ENCODE measurements at places on chromosomes 13 and 19. TPM values are rescaled to one million over a fixed set of nuclear protein-coding genes. Genes with fewer than 3 reads are reported as not detected.

- H3K36me3 ChIP-seq: peaks cover 79% of the 10 kb centered on the region
- H3K4me3 ChIP-seq: no peak overlapping the region
Observed at GRCh38 chr19:49999371-50000010, 25.7 kb downstream of the VRK3 start.

GRCh38 chr13:99969919-99970650 is 1.5 kb downstream of the ZIC5 start:
- peaks cover 89% of the 10 kb centered on the region for H3K27me3 ChIP-seq
- DNase-seq: no peak
- no peaks in the 10 kb centered on the region for H3K36me3 ChIP-seq
- no peak overlapping the region for H3K27ac ChIP-seq
- peaks cover 27% of the 10 kb centered on the region for H3K4me1 ChIP-seq
- no peak overlapping the region for H3K4me3 ChIP-seq

GRCh38 chr19:50926144-50926543 is 14.9 kb upstream of the KLK4 start:
- H3K27ac ChIP-seq: no peak overlapping the region
- H3K4me1 ChIP-seq: no peaks in the 10 kb centered on the region
- peaks cover 7% of the 10 kb centered on the region for H3K27me3 ChIP-seq
- no peaks in the 10 kb centered on the region for H3K36me3 ChIP-seq
- H3K4me3 ChIP-seq: no peak overlapping the region
- DNase-seq: no peak

DNA sequence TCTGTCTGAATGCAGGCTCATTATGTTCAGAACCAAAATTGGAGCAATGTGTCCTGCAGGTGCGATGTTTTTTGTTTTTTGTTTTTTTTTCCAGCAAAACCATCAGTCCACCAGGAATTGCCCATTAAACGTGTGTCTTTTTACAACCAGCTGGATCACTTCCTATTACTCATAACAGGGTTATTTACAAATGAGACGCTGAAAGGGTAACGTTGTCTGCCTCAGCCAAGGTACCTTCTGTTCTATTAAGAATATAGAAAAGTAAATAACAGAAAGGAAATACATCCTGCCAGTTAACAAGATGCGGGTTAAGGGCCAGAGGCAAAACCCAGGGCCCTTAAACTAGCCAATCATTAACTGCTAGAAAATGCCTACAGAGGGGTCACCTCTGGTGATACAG is 590.4 kb downstream of the TBC1D4 start:
- no peaks in the 10 kb centered on the region for H3K36me3 ChIP-seq
- H3K27ac ChIP-seq: no peak overlapping the region
- H3K4me1 ChIP-seq: no peaks in the 10 kb centered on the region
- H3K27me3 ChIP-seq: no peaks in the 10 kb centered on the region
- H3K4me3 ChIP-seq: no peak overlapping the region

DNA sequence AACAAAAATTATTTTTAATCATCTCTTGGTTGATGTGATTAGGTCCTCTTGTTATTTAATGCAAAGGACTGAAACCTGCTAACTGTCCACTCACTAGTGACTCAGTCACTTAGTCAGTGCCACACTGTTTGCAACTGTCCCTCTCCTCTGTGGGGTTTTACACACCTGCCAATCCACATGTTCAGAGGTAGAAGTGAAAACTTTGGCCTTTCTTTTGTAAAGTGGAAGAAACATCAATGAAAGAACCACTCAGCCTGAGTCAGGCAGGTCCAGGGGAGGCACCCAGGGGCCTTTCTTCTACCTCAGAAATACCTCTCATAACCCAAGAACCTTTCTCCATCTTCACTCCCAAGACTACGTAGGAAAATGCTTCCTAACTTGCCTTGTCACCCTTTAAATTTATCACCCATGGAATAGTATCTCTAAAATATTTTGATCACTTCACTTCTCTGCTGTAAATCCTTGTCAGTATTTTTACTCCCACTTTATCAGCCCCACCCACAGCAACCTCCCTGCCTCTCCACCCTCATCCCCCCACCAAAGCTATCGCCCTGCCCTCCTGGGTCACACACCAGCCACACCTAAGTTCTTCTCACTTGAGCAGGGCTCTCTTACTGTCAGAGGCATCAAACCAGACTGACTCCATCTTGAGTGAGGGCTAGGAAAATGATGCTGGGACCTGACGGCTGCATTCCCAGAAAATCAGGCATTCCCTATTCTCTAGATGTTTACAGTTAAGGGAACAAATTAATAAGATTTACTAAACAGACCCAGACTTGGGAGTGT is 29.6 kb upstream of the EEF1AKMT1 start:
- H3K27ac ChIP-seq: no peak overlapping the region
- no peak overlapping the region for H3K4me3 ChIP-seq
- DNase-seq: no peak
- H3K4me1 ChIP-seq: no peaks in the 10 kb centered on the region

GRCh38 chr13:50401721-50402465 is 386.6 kb downstream of the KCNRG start:
- H3K4me1 ChIP-seq: peaks cover 19% of the 10 kb centered on the region
- no peaks in the 10 kb centered on the region for H3K36me3 ChIP-seq
- H3K27me3 ChIP-seq: no peaks in the 10 kb centered on the region
- H3K27ac ChIP-seq: no peak overlapping the region

- no peaks in the 10 kb centered on the region for H3K4me1 ChIP-seq
- no peaks in the 10 kb centered on the region for H3K27me3 ChIP-seq
- no peak overlapping the region for H3K4me3 ChIP-seq
- no peak for DNase-seq
- H3K36me3 ChIP-seq: no peaks in the 10 kb centered on the region
- no peak overlapping the region for H3K27ac ChIP-seq
Observed at GRCh38 chr13:73397496-73398305, 338.9 kb downstream of the KLF5 start.

- no peaks in the 10 kb centered on the region for H3K27me3 ChIP-seq
- peaks cover 14% of the 10 kb centered on the region for H3K4me1 ChIP-seq
- DNase-seq: no peak
- peaks cover 34% of the 10 kb centered on the region for H3K36me3 ChIP-seq
- H3K27ac ChIP-seq: no peak overlapping the region
Observed at GRCh38 chr19:58468216-58468839, 1.4 kb downstream of the ZNF324 start.

DNA sequence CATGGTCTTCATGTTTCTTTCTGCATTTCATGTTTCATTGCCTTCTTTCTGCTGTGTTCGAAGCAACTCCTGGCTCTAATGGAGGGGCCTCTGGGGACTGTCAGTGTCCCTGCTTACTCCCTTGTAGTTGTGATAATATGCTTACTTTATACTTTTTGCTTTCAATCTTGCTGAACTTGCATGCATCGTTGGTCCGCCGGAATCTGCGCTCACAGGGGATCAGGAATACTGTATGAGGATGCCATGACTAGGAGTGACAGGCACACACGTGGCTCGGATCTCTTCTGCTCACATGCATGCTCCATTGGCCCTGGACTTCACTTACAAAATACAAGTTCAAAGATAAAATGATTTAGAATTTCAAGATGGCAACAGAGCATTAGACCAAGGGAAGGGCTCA is 108.8 kb downstream of the SIPA1L3 start:
- no peak for DNase-seq
- no peak overlapping the region for H3K27ac ChIP-seq
- H3K27me3 ChIP-seq: no peaks in the 10 kb centered on the region
- H3K36me3 ChIP-seq: no peaks in the 10 kb centered on the region
- H3K4me1 ChIP-seq: peaks cover 3% of the 10 kb centered on the region
- H3K4me3 ChIP-seq: no peak overlapping the region

- H3K4me1 ChIP-seq: peaks cover 14% of the 10 kb centered on the region
- H3K27me3 ChIP-seq: no peaks in the 10 kb centered on the region
- H3K4me3 ChIP-seq: no peak overlapping the region
- no peak overlapping the region for H3K27ac ChIP-seq
Observed at GRCh38 chr13:42878721-42879120, 97.3 kb downstream of the FAM216B start.

- H3K27me3 ChIP-seq: no peaks in the 10 kb centered on the region
- H3K27ac ChIP-seq: no peak overlapping the region
- H3K36me3 ChIP-seq: no peaks in the 10 kb centered on the region
- H3K4me1 ChIP-seq: no peaks in the 10 kb centered on the region
- H3K4me3 ChIP-seq: no peak overlapping the region
Observed at GRCh38 chr13:74004109-74004508, 130.1 kb downstream of the KLF12 start.

- H3K4me3 ChIP-seq: no peak overlapping the region
- DNase-seq: no peak
- peaks cover 74% of the 10 kb centered on the region for H3K27me3 ChIP-seq
Observed at GRCh38 chr19:18613589-18614234, 1.0 kb downstream of the TMEM59L start.

DNA sequence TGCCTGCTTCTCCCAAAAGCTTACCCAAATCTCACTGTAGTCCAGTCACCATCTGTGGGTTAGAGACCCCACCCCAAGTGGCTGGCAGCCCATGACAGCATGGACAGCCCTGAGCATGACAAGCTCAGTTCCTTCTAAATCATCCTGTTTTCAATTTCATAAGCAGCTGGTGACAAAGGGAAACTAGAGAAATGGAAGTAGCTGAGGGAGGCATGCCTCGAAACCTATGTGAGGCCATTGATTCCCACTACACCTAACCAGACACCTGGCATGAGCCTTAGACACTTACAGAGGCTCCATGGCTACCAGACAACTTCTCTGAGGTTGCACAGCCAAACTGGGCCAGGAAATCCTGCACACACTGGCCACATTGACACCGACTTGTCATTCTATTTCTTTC is 56.2 kb downstream of the ABCC4 start:
- no peak overlapping the region for H3K27ac ChIP-seq
- no peak overlapping the region for H3K4me3 ChIP-seq
- peak; percentile 29 for DNase-seq
- H3K36me3 ChIP-seq: no peaks in the 10 kb centered on the region
- no peaks in the 10 kb centered on the region for H3K4me1 ChIP-seq

GRCh38 chr19:39802958-39803357 is 24.3 kb downstream of the LEUTX start:
- no peaks in the 10 kb centered on the region for H3K36me3 ChIP-seq
- no peaks in the 10 kb centered on the region for H3K27me3 ChIP-seq
- no peak overlapping the region for H3K4me3 ChIP-seq
- peak overlapping the region; percentile 16 for H3K27ac ChIP-seq

GRCh38 chr13:82571653-82572052 is 1310.6 kb downstream of the SLITRK1 start:
- no peaks in the 10 kb centered on the region for H3K27me3 ChIP-seq
- no peak overlapping the region for H3K27ac ChIP-seq
- H3K4me1 ChIP-seq: no peaks in the 10 kb centered on the region
- H3K4me3 ChIP-seq: no peak overlapping the region
- no peak for DNase-seq

DNA sequence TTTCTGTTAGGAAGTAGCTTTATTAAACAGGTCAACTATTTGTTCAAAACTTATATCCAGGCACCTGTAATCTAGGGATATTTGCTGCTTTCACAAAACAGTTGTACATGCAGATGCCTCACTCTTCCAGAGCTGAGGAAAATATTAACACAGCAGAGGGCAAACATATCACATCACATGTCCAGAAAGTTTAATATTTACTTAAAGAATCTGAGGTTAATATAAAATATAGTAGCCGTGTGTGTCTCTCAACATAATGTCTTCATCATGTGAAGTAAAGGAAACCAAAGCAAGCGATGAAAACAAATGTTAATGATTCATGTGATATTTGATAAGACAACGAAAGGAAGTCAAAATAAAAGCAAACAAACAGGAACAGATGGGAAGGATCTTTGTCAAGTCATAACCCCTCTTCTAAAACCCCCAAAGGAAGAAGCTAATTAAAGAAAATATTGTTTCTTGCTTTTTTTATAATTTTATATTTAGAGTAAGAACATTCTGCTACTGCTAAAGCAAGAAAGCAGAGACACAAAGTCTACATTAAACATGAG is 418.8 kb downstream of the DACH1 start:
- DNase-seq: peak; percentile 20
- H3K4me3 ChIP-seq: no peak overlapping the region
- H3K27me3 ChIP-seq: no peaks in the 10 kb centered on the region
- H3K4me1 ChIP-seq: no peaks in the 10 kb centered on the region
- no peaks in the 10 kb centered on the region for H3K36me3 ChIP-seq

DNA sequence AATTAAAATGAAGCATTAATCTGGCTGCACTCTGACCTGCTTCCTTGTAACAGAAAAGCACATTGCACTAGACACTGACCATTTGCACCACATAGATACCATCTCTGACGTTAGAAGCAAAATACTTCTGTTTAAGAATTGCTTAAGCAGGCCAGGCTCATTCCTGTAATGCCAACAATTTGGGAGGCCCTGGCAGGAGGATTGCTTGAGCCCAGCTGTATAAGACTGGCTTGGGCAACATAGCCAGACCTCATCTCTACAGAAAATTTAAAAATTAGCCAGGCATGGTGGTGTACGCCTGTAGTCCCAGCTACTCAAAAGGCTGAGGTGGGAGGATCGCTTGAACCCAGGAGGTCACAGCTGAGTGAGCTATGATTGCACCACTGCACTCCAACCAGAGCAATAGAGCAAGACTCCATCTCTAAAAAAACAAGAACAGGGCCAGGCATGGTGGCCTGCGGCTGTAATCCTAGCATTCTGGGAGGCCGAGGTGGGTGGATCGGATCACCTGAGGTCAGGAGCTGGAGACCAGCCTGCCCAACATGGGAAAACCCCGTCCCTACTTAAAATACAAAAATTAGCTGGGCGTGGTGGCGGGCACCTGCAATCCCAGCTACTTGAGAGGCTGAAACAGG is 7.0 kb upstream of the TLE6 start:
- H3K27me3 ChIP-seq: no peaks in the 10 kb centered on the region
- peak overlapping the region; percentile 20 for H3K27ac ChIP-seq
- peaks cover 45% of the 10 kb centered on the region for H3K4me1 ChIP-seq
- no peak for DNase-seq

Gene ZNF587B
- 4.0 TPM for polyA plus RNA-seq

Gene FOSB
- 194 TPM for polyA plus RNA-seq

Gene ZNF486
- 4.3 TPM for polyA plus RNA-seq

Gene CGB2
- not detected for polyA plus RNA-seq

Gene SPACA4
- not detected for polyA plus RNA-seq

Gene PHLDB3
- 8.0 TPM for polyA plus RNA-seq

Gene DLL3
- polyA plus RNA-seq: 0.27 TPM

Gene CGB7
- 1.0 TPM for polyA plus RNA-seq

Gene ZNF71
- polyA plus RNA-seq: 7.2 TPM

Gene PAN3
- 17.3 TPM for polyA plus RNA-seq
